ENCODE measurements at places on chromosomes 16 and 17. TPM values are rescaled to one million over a fixed set of nuclear protein-coding genes. Genes with fewer than 3 reads are reported as not detected.

The SPATA22 gene
- not detected for total RNA-seq

The NPTX1 gene
- 7.1 TPM for total RNA-seq

The ITGAX gene
- 5.9 TPM for total RNA-seq

The EPN3 gene
- 79.8 TPM for total RNA-seq

The EFCAB3 gene
- not detected for total RNA-seq

The TBC1D28 gene
- not detected for total RNA-seq

The TBX6 gene
- total RNA-seq, result 1.6 TPM

The ZNF205 gene
- total RNA-seq, result 9.9 TPM

The TOX3 gene
- total RNA-seq, result 53.0 TPM

The ENPP7 gene
- not detected for total RNA-seq

The DNASE1L2 gene
- total RNA-seq, result 2.4 TPM

The IRF8 gene
- total RNA-seq, result 25.1 TPM

The CASKIN1 gene
- 0.27 TPM for total RNA-seq

The FKBP10 gene
- 12.8 TPM for total RNA-seq

The TOM1L1 gene
- total RNA-seq, result 67.3 TPM

The MYO1D gene
- 382 TPM for total RNA-seq

The NME4 gene
- total RNA-seq, result 63.6 TPM

The PLD6 gene
- total RNA-seq, result 1.3 TPM

The CD300A gene
- 5.6 TPM for total RNA-seq

The NLRP1 gene
- 7.2 TPM for total RNA-seq

The HOXB1 gene
- total RNA-seq, result not detected

The TLCD2 gene
- 32.6 TPM for total RNA-seq

The BAHCC1 gene
- 12.5 TPM for total RNA-seq

The PPM1E gene
- total RNA-seq, result 0.32 TPM

The ARL4D gene
- 5.7 TPM for total RNA-seq

The LRRC36 gene
- total RNA-seq, result not detected

The KRTAP4-1 gene
- 0.53 TPM for total RNA-seq

The NPIPA7 gene
- total RNA-seq, result 6.7 TPM

The NT5M gene
- 1.2 TPM for total RNA-seq

The TBC1D3H gene
- total RNA-seq, result not detected

The DPH1 gene
- total RNA-seq, result 34.4 TPM

The TSPAN10 gene
- total RNA-seq, result 0.25 TPM

The KCNAB3 gene
- total RNA-seq, result 2.6 TPM

The STH gene
- total RNA-seq, result not detected

The CMTM1 gene
- 5.1 TPM for total RNA-seq

The KRT31 gene
- total RNA-seq, result not detected

The CLEC10A gene
- 9.7 TPM for total RNA-seq

The KRT27 gene
- total RNA-seq, result not detected

The CRYM gene
- total RNA-seq, result 14.0 TPM

The PTX4 gene
- not detected for total RNA-seq

The SNX20 gene
- total RNA-seq, result 0.86 TPM

The KAT7 gene
- total RNA-seq, result 39.4 TPM

The MYH1 gene
- not detected for total RNA-seq

The NFE2L1 gene
- 264 TPM for total RNA-seq

The CMIP gene
- 107 TPM for total RNA-seq

The DOC2B gene
- 1.3 TPM for total RNA-seq

The LIG3 gene
- total RNA-seq, result 42.9 TPM

The MPO gene
- total RNA-seq, result not detected

The BOLA2 gene
- total RNA-seq, result 6.6 TPM

Measured in colonic mucosa (tissue), 4 donors.